NCI-H2171 (cell line): ENCODE measurements at places on chromosomes 5 and 9.

DNA sequence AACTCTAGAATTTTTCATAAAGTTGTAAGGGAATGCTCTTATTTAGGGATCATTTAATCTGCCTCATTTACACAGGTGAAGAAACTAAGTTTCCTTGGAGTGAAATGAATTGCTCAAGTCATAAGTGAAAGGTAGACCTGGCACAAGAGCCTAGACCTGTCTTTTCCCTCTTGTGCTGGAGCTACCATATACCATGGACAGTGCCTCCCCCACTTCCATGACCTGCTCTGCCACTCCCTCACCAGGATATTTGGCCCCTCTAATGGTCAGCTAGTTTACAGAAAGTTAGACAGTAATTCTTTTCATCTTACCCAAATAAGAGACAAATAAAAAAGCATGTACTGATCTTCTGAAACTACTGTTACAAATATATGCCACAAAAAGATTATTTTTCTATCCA, 105.5 kb upstream of the ACO1 start:
- DNase-seq: no peak

DNA sequence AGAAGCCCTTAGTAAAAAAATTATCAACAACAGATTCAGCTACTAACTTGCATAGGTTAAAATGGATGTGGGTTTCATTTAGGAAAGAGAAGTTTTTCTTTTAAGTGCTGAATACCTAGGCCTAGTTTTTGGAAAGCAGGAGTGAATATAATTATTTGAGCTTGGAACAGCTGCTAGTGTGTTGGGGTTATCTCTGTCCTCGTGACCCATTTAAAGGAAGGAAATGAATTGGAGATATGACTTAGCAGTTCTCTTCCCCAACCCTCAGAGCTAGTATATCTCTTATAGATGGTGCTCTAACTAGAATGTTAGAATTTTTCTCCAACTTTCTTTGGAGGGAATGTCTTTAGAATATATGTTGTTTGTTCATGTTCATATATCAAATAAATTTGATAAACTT, 38.6 kb downstream of the ZNF366 start:
- no peak for DNase-seq

DNA sequence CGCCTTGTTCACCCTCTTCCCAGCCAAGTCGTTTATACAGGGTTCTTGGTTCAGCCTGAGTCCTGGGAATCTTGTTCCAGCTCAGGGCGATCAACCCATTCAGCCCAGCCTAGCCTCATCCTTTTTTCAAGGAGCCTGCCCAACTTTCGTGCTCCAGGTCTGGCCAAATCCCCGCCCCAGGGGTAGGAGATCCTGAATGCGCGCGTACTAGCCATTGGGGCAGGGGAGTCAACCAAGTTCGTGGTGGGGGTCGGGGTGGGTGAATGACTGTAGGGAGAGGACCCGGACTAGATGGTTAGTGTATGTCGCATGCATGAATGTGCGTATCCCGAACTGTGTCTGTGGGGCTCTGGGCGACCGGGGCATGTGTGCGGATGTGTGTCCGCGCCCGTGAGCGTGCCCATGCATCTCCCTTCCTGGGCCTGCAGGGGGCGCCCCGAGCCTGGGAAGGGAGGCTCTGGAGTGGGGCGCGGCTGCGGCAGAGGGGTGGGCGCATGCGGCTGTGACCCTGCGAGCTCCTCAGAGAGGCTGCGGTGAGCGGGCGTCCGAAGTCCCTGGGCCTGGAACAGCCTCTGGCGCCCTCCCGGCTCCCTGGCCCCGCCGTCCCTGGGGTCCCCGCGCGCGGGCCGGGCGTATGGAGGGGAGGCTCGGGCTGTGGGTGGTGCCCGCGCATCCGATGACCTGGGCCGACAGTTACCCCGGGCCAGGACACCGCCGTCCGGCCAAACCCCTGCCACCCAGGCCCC, 8.7 kb downstream of the CCL21 start:
- DNase-seq: peak; percentile 21

GRCh38 chr5:81855591-81855990, 104.7 kb upstream of the SSBP2 start:
- DNase-seq: no peak
